Forelimb muscle (tissue), 1 donor: ENCODE measurements at places on chromosomes 2 and 18.

GRCh38 chr2:69181806-69182427 is 168.9 kb downstream of the ANTXR1 start:
- DNase-seq: no peak

GRCh38 chr2:169005080-169005598 is 26.0 kb downstream of the ABCB11 start:
- DNase-seq: no peak

GRCh38 chr2:216555274-216555673 is 56.6 kb downstream of the RPL37A start:
- DNase-seq: no peak

DNA sequence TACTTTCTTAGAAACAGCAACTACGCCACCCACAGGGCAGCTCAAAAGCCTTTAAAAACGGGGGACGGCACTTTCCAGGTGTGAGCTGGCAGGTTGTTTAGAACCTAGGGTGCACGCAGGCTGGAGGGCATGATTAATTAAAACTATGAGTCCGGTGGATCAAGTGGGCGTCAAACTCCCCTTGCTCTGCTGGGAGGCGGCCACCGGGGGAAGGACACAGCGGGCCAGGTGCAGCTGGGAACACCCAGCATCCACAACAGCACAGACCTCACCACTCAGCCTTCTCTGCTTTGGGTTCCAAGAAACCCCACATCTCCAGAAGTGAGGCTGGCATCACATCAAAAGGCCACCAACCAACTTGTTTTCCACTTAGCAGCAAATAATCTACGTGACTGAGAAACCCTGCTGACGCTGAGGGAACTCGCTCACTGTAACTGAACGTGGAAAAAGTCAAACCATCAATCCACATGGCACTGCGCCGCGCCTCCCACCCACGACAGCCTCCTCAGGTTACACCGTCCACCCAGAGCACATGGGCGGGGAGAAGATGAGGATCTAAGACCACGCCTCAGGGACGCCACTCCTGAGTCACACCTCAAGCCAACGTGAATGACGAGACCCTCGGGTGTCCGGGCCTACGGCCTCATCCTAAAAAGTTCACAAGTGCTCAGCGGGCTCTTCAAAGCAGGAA is 118.2 kb downstream of the ZNF516 start:
- no peak for DNase-seq

- no peak for DNase-seq
Observed at GRCh38 chr2:105487142-105488069, 88.6 kb upstream of the FHL2 start.

DNA sequence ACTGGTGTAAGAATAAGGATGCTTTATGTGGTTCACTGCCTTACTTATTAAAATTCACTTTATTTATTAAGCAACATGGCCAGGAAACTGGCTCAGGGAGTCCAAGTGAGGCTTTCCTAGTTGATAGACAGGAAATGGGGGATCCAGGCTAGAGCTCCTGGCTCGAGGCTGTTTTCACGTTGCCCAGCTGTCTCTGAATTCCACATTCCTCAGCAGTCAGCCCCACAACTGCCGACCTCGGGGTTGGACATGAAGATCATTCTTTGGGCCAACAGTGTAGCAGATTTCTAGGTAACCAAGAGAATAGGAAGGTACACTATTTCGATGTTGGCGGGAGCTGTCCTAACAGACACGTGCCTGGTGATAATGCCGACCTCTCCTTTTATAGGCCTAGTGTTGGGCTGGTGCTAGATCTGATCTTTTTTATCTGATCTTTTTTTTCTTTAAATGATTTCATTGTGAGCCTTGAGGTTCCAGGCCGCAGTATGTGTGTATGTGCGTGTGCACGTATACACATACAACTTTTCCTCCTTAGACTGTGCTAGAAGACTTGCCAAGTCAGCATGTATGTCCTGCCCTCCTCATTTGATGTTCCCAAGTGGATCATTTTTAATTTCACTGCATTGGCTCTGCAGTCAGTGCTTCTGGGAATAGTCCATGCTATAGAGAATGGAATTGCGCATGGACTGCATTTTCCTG is 103.5 kb downstream of the CABLES1 start:
- no peak for DNase-seq

GRCh38 chr2:43542285-43542933 is 53.4 kb downstream of the THADA start:
- DNase-seq: peak; percentile 44

DNA sequence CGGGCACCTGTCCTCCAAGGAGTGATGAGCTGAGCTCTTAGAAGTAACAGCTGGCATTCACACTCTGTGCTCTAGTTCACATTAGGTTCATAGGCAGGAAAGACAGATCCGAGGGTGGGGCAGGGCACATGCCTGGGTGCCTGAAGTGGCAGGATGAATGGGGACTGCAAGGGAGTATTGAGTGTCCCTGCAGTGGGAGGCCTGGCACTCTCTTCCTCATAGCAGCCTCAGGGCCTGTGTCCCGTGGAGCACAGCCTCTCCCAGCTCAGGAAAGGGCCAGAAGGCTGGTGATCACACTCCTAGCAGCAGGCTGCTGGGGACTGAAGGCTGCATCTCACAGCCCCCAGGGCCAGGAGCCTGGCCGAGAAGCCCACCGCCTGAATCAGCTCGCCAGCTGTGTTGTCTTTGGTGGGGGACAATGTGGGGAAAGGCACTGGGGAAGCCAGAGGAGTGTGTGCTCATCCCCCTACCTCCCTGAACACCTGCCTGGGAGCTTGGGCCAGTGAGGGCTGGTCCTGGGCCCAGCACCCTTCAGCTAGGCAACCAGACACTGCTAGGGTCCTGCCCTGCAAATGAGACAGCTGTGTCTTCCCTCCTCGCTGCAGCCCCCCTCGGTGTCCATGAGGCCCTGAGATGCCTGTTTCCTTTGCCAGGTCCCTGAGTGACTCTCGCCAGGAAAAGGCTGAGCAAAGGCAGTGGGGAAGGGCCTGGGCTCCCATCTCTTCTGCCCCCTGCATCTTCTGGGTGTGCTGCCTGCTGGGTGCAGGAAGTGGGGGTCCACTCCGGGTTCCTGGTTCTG is 48.2 kb upstream of the HS6ST1 start:
- no peak for DNase-seq

DNA sequence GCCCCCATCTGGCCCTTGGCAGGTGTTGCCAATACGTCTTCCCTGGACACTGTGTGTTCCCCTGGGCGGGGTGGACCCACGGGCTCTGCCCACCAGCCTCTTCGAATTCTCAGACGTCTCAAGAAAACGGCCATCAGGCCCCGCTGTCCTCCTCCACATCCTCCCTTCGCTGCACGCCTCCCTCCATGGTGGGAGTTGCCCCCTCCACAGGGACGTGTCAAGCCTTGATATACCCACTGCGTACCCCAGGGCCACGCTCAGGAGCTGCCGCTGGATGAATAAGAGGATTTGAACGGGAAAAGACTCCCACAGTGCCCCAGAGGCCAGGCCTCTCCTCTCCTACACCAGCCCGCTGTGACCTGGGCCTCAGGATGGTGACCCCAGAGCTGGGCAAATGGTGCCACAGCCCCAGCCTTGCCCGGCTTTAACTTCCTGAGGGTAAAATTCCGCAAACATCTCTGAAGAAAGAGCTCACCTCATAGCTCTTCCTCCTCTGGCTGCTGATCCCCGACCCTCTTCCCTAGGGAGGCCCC is 399.3 kb upstream of the MYT1L start:
- no peak for DNase-seq

DNA sequence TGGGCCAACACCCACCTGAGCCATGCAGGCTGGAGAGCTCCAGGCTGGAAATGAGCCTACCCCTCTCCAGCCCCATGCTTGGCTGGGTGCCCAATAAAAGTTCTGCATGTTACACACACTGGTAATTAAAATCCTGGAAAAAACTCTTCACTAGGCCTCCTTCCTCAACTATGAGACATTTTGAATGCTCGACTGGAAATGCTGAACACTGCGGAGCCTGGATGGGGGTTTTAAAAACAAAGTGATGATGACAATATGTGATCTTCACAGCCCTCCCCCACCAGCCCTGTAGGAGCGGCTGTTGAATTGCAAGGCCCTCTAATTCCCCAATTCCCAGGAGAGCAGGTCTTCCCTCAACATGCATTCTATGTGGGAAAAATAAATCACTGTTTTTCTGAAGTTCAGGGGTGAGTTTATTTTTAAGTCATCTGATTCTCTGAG is 179.2 kb downstream of the TTC32 start:
- DNase-seq: no peak

- DNase-seq: no peak
Observed at GRCh38 chr2:10094271-10094814, 14.1 kb upstream of the CYS1 start.

GRCh38 chr2:126874961-126875360 is 23.7 kb upstream of the TEX51 start:
- DNase-seq: no peak

- DNase-seq: peak; percentile 94
Observed at GRCh38 chr2:133652398-133652797, 84.1 kb upstream of the NCKAP5 start.

GRCh38 chr2:98445177-98445682 is 572 bp downstream of the INPP4A start:
- DNase-seq: no peak

DNA sequence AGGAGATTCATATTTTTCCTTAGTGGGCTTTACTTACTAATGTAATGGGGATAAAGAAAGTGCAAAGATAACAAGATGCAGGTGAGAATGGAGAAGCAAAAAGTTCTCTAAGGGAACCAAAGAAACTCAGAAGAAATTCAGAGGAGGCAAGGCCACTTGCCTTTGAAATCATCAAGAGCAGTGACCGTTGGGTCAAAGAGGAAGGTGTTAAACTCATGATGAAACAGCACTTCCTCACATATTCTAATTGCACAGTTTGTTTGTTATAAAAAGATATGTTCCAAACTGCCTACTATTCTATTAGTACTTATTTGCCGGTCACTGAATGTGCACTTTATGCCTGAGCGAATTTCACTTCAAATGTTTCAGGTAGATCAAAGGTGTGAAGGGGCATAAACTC is 975.1 kb downstream of the BCL11A start:
- DNase-seq: no peak

- no peak for DNase-seq
Observed at GRCh38 chr2:147515213-147515612, 329.6 kb upstream of the ACVR2A start.

- DNase-seq: no peak
Observed at GRCh38 chr2:63643486-63643885, 54.7 kb downstream of the MDH1 start.

DNA sequence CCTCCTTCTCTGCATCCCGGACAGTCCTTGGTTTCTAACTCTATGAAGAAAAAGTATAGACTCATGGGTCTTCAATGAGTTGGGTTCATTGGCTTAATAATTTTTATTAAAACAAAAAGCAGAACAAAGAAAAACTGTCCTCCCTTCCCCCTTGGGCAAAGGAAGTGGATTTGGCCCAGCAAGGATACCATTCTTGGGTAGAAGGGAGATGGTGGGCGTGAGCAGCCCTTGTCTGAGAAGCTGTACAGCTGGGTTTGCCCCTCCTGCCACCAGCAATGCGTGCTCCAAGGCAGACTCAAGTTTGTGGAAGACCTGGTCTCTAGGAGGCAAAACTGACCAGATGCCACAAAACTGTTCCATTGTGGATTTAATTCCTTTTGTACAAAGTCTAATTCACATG is 12.7 kb downstream of the PCARE start:
- DNase-seq: no peak

- DNase-seq: no peak
Observed at GRCh38 chr2:9002313-9002636, 1.2 kb downstream of the MBOAT2 start.

DNA sequence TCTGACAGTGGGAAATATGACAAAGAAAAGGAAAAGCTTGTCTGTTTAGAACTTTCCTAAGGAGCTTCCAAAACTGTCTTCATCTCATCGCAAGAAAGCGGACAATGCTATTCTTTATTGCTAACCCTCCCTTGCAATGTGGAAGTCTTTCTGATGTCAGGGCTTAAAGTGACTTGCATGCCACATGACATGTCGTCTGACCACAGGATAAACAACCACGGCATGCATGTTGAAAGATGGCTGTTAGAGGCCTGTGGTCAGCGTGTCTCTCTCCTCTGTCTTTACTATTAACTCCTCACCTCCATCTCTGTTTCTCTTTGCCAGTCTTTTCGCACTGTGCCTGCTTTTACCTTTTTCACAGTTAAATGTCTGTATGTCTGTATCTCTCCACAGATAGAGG is 389.8 kb downstream of the LNPK start:
- no peak for DNase-seq

DNA sequence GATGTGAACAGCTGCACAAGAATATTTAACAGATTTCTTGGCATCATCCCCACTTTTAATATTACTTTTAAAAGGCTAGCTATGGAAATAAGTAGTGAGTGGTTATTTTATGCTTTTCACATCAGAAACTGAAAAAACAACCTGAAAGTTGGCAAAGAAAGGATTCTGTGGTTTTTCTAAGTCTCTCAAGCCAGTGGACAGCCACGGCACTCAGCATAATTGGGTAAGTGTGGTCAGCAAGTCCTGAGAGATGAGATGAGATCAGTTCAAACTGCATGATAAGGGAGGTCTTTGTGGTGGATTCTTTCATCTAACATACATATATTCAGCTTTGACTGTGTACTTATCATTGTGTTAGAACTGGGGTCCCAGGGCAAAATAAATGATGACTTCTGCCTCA is 105.2 kb downstream of the LYPD6B start:
- DNase-seq: no peak
